ENCODE measurements at places on chromosomes 1 and 21. TPM values are rescaled to one million over a fixed set of nuclear protein-coding genes. Genes with fewer than 3 reads are reported as not detected.

Gene TDRD5
- total RNA-seq = not detected

Gene RNF223
- not detected for total RNA-seq

Gene CD1C
- total RNA-seq = not detected

Gene TRMT13
- 8.3 TPM for total RNA-seq

Gene DISP3
- total RNA-seq = under 0.01 TPM

Gene DDR2
- 1.1 TPM for total RNA-seq

Gene PGLYRP4
- not detected for total RNA-seq

Gene HMGCL
- 38.2 TPM for total RNA-seq

Gene TNNT2
- total RNA-seq = not detected

Gene TUT4
- total RNA-seq = 10.4 TPM

Gene KRTAP21-2
- total RNA-seq = not detected

Gene RHCE
- 0.65 TPM for total RNA-seq

Gene F13B
- total RNA-seq = not detected

Gene PPIAL4G
- not detected for total RNA-seq

Gene CSMD2
- total RNA-seq = 0.19 TPM

Gene INKA2
- 13.7 TPM for total RNA-seq

Gene OR2L3
- not detected for total RNA-seq

Gene TMEM9
- 33.7 TPM for total RNA-seq

Gene GNB1
- 202 TPM for total RNA-seq

Data from bladder microvascular endothelial cell (primary cell).